ENCODE measurements at places on chromosomes 16 and 17.
A peak's percentile ranks its signal among the peaks of the same experiment; 100 is the strongest.

- H3K4me3 ChIP-seq: no peak overlapping the region
- no peak overlapping the region for H3K27ac ChIP-seq
- no peak for DNase-seq
- H3K27me3 ChIP-seq: peaks cover 61% of the 10 kb centered on the region
- no peaks in the 10 kb centered on the region for H3K4me1 ChIP-seq
Measured at GRCh38 chr17:74569020-74570003, 2.0 kb upstream of the CD300H start.

DNA sequence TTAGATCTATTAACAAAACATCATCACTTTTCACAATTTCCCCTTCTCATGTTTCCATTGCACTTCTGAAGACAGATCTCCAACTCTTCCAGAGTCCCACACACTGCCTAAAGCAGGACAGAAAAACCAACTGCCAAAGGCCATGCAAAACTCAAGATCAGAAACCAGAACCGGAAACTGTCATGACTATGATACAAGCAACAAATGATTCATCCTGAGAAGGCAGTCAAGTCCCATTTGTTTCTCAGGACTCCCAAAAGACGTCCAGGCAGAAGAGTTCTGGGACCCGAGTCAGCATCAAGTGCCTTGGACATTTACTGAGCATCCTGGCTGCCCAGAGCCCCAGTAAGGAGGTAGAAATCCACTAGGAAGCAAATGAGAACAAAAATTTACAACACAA is 38.8 kb downstream of the ERN1 start:
- peaks cover 7% of the 10 kb centered on the region for H3K36me3 ChIP-seq
- peaks cover 29% of the 10 kb centered on the region for H3K4me1 ChIP-seq
- no peak overlapping the region for H3K4me3 ChIP-seq
- no peaks in the 10 kb centered on the region for H3K27me3 ChIP-seq
- H3K27ac ChIP-seq: no peak overlapping the region
- no peak for DNase-seq

GRCh38 chr17:75625813-75626486 is 7.3 kb upstream of the SMIM5 start:
- DNase-seq: no peak
- no peak overlapping the region for H3K4me3 ChIP-seq
- peaks cover 9% of the 10 kb centered on the region for H3K4me1 ChIP-seq
- H3K27ac ChIP-seq: no peak overlapping the region

DNA sequence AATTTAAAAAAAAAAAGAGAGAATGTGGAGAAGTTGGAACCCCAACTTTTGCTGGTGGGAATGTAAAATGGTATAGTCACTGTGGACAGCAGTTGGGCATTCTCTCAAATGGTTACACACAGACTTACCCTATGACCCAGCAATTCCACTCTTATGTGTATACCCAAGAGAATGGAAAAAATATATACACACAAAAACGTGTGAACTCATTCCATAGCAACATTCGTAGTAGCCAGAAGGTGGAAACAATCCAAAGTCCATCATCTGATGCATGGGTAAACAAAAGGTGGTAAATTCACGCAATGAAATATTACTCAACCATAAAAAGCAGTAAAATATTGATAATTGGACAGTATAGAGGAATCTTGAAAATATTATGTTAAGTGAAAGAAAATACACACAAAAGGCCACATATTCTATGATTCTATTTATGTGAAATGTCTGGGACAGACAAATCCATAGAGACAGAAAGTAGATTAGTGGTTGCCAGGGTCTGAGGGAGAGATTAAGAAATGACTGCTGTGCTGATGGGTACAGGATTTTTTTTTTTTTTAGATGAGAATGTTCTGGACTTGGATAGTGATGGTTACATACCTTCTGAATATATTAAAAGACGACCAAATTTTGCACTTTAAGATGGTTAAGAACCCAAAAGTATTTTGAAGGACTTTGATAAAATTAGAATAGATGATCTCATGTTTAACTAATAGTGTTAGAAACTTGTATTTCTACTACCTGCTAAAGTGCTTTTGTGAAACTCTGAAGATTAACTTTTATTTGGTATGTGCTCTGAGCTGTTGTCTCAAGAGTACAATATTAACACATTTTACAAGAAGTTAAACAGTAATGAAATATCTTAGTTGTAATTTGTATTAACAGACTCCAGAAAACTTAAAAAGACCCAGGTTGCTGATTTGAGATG is 60.9 kb downstream of the MRTFB start:
- peaks cover 28% of the 10 kb centered on the region for H3K36me3 ChIP-seq
- H3K27ac ChIP-seq: no peak overlapping the region
- no peaks in the 10 kb centered on the region for H3K27me3 ChIP-seq
- H3K4me3 ChIP-seq: no peak overlapping the region

- no peak for DNase-seq
- H3K27me3 ChIP-seq: peaks cover 19% of the 10 kb centered on the region
- peaks cover 3% of the 10 kb centered on the region for H3K36me3 ChIP-seq
- H3K27ac ChIP-seq: no peak overlapping the region
- H3K4me3 ChIP-seq: no peak overlapping the region
- H3K4me1 ChIP-seq: peaks cover 12% of the 10 kb centered on the region
Measured at GRCh38 chr16:87160234-87160636, 157.0 kb downstream of the C16orf95 start.

DNA sequence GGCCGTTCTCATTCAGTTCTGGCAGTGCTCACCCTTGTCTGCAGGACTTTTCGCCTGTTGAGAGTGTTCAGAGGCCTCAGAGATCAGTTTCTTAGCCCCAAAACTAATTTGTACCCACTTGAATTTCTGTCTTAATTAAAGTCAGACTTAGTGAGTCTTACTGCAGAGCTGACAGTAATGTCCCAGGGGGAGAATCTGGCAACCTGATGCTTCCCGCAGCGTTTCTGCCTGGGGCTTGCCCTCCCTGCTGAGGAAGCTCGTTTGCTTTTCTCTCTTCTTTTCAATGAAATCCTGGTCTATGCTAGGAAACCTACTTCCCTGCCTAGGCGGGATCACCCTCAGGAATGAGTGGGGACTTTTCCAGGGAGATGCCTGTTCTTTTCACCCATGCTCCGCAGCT is 25.3 kb downstream of the DBNDD1 start:
- H3K4me1 ChIP-seq: peaks cover 9% of the 10 kb centered on the region
- no peak for DNase-seq
- H3K4me3 ChIP-seq: no peak overlapping the region
- peaks cover 25% of the 10 kb centered on the region for H3K36me3 ChIP-seq
- H3K27me3 ChIP-seq: peaks cover 3% of the 10 kb centered on the region

- DNase-seq: no peak
- H3K36me3 ChIP-seq: peaks cover 20% of the 10 kb centered on the region
- H3K4me3 ChIP-seq: peak overlapping the region; percentile 89
- H3K27ac ChIP-seq: peak overlapping the region; percentile 95
- no peaks in the 10 kb centered on the region for H3K27me3 ChIP-seq
Measured at GRCh38 chr16:25258861-25259179, 1.2 kb upstream of the ZKSCAN2 start.

DNA sequence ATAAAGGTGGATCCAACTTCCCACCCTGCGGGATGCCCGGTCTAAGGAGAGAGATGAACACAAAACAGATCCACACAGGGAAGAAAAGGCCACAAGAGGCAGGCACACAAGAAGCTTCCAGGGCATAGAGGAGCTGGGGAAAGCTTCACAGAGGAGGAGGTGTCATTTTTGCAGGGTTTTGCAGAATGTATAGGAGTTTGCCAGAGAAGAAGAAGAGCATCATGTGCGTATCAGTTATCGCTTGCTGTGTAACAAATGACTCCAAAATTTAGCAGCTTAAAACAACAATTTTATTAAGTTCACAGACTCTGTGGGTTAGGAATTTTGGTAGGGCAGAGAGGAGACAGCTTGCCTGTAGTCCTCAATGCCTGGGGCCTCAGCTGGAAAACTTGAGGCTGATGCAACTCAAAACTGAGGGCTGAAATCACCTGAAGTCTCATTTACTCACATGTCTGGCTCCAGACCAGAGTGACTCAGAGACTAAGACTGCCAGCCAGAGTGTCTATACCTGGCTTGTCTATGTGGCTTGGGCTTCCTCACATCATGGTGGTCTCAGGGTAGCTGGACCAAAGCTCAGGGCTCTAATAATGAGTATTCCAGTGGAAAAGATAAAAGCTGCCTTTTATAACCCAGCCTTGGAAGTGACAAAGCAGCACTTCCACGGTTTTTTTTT is 33.9 kb upstream of the ZNF423 start:
- H3K27me3 ChIP-seq: no peaks in the 10 kb centered on the region
- no peak for DNase-seq
- H3K36me3 ChIP-seq: no peaks in the 10 kb centered on the region
- H3K27ac ChIP-seq: no peak overlapping the region
- H3K4me1 ChIP-seq: peaks cover 4% of the 10 kb centered on the region

- no peaks in the 10 kb centered on the region for H3K36me3 ChIP-seq
- no peak overlapping the region for H3K27ac ChIP-seq
- peaks cover 14% of the 10 kb centered on the region for H3K4me1 ChIP-seq
- no peak for DNase-seq
- H3K4me3 ChIP-seq: peak overlapping the region; percentile 51
Measured at GRCh38 chr17:29927546-29927945, 2.5 kb downstream of the SSH2 start.

GRCh38 chr17:6334386-6334785 is 100.5 kb downstream of the AIPL1 start:
- DNase-seq: no peak
- H3K4me1 ChIP-seq: no peaks in the 10 kb centered on the region
- H3K27me3 ChIP-seq: peaks cover 8% of the 10 kb centered on the region
- H3K4me3 ChIP-seq: no peak overlapping the region
- H3K27ac ChIP-seq: no peak overlapping the region
- H3K36me3 ChIP-seq: no peaks in the 10 kb centered on the region

DNA sequence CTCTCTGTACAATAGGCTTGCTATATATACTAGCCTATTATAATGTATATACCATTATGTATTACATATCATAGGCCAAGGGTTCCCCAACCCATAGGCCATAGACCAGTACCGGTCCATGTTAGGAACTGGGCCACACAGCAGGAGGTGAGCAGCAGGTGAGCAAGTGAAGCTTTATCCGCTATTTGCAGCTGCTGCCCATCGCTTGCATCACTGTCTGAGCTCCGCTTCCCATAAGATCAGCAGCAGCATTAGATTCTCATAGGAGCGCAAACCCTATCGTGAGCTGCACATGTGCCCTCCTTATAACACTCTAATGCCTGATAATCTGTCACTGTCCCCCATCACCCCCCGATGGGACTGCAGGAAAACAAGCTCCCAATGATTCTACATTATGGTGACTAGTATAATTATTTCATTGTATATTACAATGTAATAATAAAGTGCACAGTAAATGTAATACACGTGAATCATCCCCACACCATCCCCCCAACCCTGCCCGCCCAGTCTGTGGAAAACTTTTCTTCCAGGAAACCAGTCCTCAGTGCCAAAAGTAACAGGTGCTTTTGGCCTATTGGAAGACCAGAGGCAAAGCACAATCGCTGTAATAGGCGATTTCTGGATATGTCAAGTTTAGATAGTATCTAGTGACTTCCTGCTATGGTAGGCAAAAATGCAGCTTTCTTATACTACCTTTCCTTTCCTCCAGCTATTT is 84.1 kb downstream of the MYH11 start:
- no peak for DNase-seq
- H3K4me3 ChIP-seq: no peak overlapping the region
- H3K27me3 ChIP-seq: peaks cover 11% of the 10 kb centered on the region
- H3K4me1 ChIP-seq: no peaks in the 10 kb centered on the region
- H3K27ac ChIP-seq: no peak overlapping the region

- peaks cover 24% of the 10 kb centered on the region for H3K27me3 ChIP-seq
- H3K36me3 ChIP-seq: no peaks in the 10 kb centered on the region
- DNase-seq: no peak
- H3K27ac ChIP-seq: peak overlapping the region; percentile 62
Measured at GRCh38 chr16:27317738-27318391, 4.1 kb downstream of the IL4R start.

GRCh38 chr16:67923414-67924116 is 8.1 kb downstream of the CTRL start:
- no peaks in the 10 kb centered on the region for H3K36me3 ChIP-seq
- H3K4me3 ChIP-seq: no peak overlapping the region
- H3K27ac ChIP-seq: no peak overlapping the region
- peaks cover 12% of the 10 kb centered on the region for H3K4me1 ChIP-seq

DNA sequence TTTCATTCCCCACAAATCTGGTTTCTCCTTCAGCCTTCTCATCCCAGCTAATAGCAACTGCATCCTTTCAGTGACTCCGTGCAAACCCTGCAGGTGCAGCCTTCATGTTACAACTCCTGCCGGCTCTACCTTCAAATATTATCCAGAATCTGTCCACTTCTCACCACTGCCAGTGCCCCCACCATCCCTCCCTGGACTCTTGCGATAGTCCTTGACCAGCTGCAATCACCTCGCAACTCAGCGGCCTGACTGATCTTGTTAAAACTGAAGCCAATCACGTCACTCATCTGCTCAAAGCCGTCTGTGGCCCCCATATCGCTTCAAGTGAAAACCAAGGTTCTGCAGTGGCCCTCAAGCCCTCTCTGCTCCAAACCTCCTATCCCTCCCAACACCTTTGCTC is 42.8 kb upstream of the KIFC3 start:
- no peak overlapping the region for H3K4me3 ChIP-seq
- H3K36me3 ChIP-seq: no peaks in the 10 kb centered on the region
- H3K27ac ChIP-seq: no peak overlapping the region
- no peak for DNase-seq

DNA sequence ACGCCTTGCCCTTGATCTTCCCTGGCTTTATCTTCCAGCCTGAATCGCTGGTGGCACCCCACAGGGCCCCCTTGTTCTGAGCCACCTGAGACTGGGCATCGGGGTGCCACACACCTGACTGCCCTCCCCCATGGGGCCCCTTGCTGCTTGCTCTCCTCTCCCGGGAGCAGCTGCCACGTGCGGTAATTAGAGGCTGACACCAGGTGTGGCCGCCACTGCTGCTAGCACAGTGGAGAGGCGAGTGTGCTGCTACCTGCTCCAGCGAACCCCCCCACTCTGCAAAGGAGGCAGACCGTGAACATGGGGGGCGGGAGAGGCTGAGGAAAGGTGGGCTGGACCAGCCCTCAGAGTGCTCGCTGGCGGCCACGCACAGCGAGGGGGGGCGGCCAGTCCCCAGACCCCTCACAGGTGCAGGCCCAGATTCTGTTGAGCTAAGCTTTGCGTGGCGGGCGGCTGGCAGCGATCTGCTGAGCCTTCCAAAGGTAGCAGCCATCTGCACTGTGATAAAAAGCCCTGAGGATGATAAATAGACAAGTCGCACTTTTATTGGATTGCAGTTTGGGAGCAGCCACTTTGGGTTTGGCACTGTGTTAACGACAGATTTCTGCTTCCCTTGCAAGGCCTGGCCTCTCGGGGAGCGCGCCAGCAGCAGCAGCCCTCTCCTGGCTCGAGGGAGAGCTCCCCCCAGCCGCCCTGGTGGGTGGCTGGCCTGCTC is 167.9 kb upstream of the GSE1 start:
- H3K27me3 ChIP-seq: peaks cover 2% of the 10 kb centered on the region
- H3K27ac ChIP-seq: no peak overlapping the region
- no peak overlapping the region for H3K4me3 ChIP-seq
- no peak for DNase-seq
- peaks cover 23% of the 10 kb centered on the region for H3K4me1 ChIP-seq

- no peaks in the 10 kb centered on the region for H3K4me1 ChIP-seq
- H3K27me3 ChIP-seq: no peaks in the 10 kb centered on the region
- H3K4me3 ChIP-seq: no peak overlapping the region
- no peak for DNase-seq
Measured at GRCh38 chr17:29962656-29963055, 21.2 kb downstream of the EFCAB5 start.
